NCI-H1417 (cell line): ENCODE measurements at places on chromosomes 6 and 20.

DNA sequence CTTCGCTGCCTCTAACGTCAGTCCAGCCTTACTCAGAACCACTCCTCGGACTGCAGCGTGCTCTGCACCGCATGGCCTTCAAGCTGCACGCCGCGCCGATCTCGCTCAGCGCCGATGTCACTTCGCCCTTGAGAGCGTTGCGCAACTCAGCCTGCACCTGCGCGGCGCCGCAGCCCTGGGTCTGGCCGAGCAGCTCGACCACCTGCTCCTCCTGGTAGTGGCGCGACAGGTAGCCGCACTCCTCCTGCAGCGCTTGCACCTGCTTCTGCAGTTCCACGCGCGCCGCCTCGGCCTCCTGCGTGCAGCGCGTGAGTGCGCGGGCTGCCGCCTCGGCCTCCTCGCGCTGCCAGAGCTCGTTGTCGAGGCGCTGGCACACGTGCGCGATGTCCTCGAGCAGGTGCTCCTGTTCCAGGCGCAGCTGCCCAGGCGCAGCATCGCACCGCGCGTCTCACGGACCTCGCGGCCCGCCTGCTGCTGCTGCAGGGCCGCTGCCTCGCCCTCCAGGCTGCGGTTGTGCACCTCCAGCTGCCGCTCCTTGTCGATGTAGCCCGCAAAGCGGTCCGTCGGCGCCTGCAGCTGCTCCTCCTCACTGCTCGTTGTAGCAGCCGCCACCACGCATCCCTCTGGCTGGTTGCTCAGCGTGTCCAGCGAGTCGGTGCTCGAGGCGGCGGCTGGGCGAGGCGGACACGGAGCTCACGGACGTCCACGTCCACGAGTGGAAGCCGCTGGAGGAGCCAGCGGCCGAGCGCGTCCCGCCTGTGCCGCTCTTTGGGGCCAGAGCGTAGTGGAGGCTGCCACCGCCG is 380.6 kb upstream of the CHD6 start:
- no peak for DNase-seq

GRCh38 chr20:18672834-18673233 is 85.0 kb downstream of the DTD1 start:
- no peak for DNase-seq

DNA sequence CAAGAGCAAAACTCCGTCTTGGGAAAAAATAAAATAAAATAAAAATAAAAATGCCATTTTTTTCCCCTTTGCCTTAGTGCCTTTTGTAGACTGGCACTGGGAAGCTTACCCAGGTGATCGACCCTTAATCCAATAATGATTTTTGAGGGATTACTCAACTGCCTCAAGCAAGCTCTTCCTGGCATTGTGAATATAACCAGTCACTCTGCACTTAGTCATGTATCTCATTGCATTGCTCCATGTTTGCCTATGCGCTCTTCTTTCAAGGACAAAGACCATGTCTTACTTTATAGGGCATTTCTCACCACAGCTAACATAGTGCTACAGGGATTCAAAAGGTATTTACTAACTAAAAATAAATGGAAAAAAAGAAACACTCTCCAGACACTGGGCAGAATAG is 13.0 kb downstream of the GFOD1 start:
- DNase-seq, result no peak

DNA sequence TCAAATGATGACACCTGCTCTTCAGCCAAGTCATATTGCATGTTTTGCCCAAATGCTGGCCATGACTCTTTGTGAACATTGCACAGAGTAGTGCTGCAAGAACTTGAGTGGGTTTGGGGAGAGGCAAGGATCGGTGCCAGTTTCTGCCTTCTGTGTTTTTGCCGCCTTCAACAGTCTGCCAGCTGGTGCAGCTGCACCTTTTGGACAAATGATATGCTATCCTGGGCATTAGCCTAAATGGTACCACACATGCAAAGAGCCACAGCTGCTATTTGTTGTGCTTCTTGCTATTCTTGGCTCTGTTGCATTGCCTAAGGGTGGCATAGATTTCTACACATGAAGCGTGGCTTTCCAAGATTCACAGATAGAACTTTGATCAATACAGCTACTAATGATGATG is 189.0 kb upstream of the CCN2 start:
- DNase-seq, result no peak

DNA sequence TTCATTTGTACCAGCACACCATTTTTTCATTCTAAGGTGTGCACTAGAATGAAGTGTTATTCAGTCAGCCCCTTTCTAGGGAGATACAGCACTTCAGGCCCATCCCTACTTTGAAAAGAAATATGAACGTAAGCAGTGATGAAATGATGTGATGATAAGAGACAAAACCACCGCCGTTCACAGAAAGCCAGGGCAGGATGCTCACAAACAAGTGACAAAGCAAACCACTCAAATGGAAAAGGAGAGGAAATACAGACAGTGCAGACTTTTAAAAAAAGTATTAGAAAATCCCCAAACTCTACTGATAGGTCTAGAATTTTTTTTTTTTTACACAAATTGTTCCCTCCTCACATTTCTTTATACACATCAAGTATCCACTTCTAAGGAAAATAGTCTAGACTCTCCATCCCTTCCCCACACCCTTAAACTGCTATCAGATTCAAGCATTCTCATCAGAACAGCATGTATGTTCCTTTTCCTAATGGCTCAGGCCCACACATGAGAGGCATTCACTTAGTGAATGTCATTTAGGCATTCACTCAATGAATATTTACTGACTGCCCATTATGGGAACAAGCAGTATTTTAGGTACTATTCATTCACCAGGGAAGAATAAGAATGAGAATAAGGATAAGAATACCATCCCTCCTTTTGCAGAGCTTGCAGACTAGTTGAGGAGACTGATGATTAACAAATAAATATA is 243.5 kb downstream of the GMPR start:
- no peak for DNase-seq

DNA sequence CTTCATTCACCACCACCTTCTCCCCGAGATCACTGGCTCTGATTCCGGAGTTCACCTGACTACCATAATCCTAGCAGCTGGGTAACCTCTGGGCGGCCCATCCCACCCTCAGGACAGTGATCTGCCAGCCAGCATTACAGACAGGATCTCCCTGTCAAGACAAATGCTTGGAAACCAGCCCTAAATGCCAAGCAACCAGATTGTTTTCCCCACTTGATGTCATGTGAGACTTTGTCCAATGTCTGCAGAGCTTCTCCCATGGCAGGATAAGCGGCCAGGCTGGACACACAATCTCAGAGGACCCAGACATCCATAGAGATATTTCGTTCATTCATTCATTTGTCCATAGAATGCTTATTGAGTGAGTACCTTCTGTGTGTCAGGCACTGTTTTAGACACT is 32.5 kb downstream of the PDYN start:
- no peak for DNase-seq

- DNase-seq, result peak; percentile 54
Measured at GRCh38 chr20:50478162-50478990, 31.8 kb upstream of the PTPN1 start.

- no peak for DNase-seq
Measured at GRCh38 chr6:85551264-85551663, 42.4 kb downstream of the SNX14 start.

GRCh38 chr6:80134065-80134464 is 27.6 kb downstream of the BCKDHB start:
- no peak for DNase-seq

- no peak for DNase-seq
Measured at GRCh38 chr6:131387562-131388447, 185.2 kb upstream of the ARG1 start.

- DNase-seq, result no peak
Measured at GRCh38 chr6:157269261-157269794, 54.0 kb downstream of the TMEM242 start.

GRCh38 chr6:21586740-21587178 is 6.8 kb upstream of the SOX4 start:
- DNase-seq, result no peak

GRCh38 chr6:317060-317447 is 24.8 kb downstream of the DUSP22 start:
- no peak for DNase-seq

DNA sequence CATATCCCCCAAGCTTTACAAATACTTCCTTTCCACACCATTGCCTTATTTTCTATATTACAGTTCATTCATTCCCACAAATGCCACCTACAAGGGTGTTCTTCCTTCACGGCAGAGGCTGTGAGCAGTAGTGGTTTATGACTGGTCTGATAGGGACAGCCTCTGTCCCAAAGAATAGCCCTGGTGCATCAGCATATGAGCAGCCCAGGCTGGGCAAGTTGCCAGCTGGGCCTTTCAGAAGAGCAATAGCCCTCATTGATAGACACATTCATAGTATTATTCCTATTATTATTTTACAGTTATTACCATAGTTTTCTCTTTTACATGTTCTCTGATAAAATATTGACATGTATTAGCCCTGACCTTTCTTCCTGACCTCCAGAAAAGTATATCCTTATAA is 149.9 kb downstream of the MMS22L start:
- DNase-seq, result peak; percentile 32

DNA sequence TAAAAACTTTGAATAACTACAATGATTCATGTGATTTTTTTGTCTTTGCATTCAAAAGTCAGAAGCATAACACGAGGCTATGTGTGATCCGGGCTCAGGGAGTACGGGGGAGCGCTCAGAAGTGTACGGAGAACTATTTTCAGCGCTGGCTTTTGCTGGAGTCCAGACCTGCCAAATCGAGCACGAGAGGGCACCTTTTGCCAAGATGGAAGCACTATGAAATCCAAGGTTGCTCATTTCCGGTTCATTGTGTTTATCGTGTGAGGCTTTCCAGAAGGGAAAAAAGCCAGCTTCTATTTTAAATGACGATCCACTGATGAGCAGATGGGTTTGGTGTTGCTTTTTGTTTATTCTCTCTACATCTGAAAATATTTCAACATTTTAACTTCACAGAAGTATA is 11.3 kb downstream of the RAMACL start:
- DNase-seq, result no peak

- peak; percentile 2 for DNase-seq
Measured at GRCh38 chr6:25883536-25883935, 9.5 kb upstream of the SLC17A3 start.

DNA sequence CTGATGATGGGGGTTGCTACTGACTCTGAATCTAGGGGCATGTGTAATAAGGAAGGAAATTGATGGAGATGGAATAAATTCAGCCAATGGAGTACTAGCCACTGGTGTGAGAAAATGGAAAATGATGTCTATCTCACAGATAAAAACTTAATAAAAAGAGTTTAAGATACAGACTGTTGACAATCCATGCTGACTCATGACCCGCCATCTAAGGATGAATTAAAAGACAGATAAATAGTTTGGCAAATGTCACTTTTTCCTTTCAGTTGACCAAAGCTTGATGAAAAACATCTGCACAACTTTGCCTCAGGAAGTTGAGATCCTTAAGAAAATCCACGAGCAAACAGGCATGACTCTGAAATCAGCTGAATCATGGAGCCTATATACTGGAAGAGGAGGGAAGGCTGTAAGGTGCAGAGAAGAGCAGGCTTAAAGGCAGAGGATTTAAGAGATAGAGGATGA is 82.6 kb upstream of the BMP5 start:
- no peak for DNase-seq

DNA sequence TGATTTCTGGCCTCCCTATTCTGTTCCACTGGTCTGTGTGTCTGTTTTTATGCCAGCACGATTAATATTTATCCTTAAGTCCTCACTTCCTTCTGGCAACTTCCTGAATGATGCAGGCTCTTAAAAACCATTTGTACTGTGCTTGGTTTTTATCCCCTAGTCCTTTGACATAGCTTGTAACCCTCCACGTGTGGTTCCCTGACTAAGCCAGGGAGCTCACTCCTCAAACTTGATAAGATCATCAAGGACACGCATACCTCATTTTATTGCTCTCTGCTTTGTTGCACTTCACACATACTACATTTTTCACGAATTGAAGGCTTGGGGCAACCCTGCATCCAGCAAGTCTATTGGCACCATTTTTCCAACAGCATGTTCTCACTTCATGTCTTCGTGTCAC is 166.4 kb upstream of the UST start:
- DNase-seq, result no peak

DNA sequence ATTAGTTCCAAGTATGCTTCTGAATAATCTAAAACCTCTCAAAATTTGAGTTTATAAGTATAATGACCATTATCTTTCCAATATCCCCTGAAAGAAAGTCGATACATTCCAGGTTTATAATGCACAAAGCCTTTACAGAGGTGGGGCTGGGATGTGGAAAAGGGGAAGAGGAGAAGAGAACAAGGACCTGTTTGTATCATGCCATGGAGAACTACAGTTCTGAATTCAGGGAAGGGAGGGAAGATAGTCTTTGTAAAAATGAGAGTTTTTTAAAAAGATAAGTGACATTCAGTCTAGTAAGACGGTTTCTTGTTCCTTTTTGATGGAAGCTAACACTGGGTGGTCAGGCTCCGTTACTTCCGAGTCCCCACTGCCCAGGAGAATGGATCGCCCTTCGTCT is 26.1 kb downstream of the ZBTB2 start:
- DNase-seq, result no peak

- no peak for DNase-seq
Measured at GRCh38 chr6:135320721-135321621, 139.9 kb downstream of the MYB start.

- DNase-seq, result no peak
Measured at GRCh38 chr20:51460569-51461265, 81.8 kb downstream of the NFATC2 start.

- DNase-seq, result no peak
Measured at GRCh38 chr6:16168121-16168520, 39.2 kb downstream of the MYLIP start.

DNA sequence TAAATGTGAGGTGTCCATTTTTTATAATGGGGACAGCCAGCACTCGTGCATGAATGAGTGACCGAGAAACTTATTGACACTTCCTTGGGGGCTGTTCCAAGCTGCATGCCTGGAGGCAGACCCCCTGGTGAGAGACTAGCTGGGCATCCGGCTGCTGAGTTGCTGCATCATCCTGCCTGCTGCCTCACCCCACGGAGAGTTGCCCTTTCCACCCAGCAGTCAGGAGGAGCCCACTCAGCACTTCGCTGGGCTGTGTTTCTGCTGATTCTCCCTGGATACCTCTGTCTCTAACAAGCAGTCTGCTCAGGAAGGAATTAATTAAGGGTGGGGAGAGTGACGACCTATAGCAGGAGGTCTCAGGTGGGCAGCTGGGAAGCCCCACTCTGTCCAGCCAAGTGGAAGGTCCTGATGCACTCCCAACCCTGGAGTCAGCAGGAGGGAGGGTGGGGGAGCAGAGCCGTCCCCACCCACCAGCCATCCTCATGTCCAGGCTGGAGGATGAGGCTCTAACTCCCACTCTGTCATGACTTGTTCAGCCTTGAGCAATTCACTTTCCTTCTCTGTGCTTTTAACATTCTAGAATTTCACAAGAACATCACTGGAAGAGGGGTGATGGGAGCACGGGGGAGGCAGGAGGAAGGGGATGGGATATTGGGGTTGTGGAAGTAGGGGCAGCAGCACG is 177.3 kb downstream of the LRFN2 start:
- peak; percentile 60 for DNase-seq

GRCh38 chr6:11774426-11774825 is 4.2 kb downstream of the ADTRP start:
- no peak for DNase-seq

DNA sequence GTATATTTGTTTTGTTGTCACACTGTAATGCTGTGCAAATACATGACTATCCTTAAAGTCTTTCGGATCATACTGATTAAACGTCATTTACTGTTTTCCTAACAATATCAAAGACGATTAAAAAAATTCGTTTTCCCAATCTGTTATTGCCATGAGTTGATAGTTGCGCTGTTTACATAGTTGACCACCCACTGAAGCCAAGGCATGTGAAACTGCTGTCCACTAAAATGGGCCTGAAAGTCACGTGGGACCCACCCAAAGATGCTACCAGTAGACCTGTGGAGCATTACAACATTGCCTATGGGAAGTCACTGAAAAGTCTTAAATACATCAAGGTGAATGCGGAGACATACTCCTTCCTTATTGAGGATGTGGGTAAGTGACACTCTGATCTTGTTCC is 28.1 kb downstream of the FNDC1 start:
- DNase-seq, result no peak

- no peak for DNase-seq
Measured at GRCh38 chr20:11952639-11953038, 34.9 kb downstream of the BTBD3 start.
